ENCODE measurements at places on chromosomes 3 and 15.

DNA sequence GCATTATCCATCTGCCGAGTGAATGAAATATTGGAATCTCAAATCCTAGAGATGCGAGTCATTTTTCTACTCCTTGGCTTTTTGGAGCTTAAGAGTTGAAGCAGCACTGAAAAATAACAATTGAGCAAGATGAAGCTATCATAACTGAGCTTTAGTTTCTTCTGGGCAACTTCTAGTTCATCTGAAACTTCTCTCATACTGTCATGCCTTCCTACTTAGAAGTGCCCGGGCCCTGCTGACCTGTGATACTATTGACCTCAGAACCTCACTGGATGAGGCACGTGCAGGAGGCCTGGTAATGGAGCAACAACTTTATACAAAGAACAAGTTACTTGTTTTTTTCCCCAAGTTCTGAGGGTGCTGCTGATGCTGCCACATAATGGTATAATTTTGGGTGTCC, 48.5 kb upstream of the P3H2 start:
- no peak for DNase-seq

DNA sequence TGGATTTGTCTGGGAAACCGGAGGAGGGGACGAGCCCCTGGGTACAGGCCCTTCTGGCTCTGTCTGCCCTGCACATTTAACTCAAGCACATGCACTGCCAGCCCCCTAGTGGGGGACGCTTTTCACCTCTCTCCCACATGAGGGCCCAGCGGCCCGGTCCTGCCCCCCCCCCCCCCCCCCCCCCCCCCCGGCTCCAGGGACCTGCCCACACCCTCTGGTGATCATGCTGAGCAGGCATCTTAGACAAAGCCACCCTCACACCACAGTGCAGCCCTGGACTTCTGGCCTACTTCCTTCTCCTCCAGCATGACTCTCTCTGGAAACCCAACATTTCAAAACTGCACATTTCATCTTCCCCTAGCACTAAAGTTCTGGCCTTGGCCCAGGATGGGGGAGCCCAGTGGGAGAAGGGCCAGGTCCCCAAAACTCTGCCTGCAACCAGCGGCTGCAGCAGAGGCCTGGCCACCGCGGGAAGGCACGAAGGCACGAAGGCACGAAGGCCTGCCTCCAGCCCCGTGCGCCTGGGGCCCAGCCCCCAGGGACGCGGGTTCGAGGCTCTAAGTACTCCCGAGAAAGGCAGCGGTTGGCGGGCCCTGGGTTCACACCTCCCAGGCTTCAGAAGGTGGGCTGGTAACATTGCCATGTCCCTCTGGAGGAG, 14.1 kb downstream of the KLF15 start:
- peak; percentile 66 for DNase-seq

DNA sequence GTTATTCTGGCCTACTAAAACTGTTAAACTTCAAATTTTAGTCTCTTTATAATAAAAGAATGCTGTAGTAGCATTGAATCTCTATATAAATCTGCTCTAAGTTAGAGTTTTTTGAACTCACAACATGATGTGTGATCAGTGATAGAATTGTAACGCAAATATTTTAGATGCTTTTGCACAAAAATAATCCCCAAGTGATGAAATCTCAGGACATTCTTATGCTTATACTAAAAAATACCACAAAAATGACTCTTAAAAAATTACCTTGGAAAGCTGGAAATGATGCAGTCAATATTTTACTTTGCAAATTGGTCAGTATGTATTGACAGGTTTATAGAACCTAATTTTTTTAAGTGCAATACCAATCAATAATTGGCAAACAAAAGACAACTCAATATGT, 375.3 kb downstream of the TBC1D5 start:
- DNase-seq: no peak

- peak; percentile 70 for DNase-seq
These were observed 728 bp downstream of the CRTC3 start for GRCh38 chr15:90530250-90531051.

DNA sequence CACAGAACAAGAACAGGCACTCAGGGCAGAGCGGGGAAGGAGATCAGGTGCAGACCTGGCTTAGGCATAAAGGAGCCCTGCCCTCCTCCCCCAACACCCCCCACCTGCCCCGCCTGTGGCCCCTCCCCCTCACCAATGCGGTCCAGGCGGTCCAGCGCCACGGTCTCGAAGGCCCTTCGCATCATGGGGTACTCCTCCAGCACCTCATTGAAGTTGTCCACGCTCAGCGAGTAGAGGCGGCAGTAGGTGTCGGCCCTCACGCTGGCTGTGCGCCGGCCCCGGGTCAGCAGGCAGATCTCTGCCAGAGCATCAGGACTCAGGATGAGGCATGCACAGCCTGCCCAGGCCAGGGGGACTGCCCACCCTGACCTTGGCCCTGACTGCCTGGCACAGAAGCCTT, 44.8 kb downstream of the HCN4 start:
- peak; percentile 54 for DNase-seq

- DNase-seq: no peak
These were observed 17.2 kb downstream of the TMOD3 start for GRCh38 chr15:51846463-51847230.

DNA sequence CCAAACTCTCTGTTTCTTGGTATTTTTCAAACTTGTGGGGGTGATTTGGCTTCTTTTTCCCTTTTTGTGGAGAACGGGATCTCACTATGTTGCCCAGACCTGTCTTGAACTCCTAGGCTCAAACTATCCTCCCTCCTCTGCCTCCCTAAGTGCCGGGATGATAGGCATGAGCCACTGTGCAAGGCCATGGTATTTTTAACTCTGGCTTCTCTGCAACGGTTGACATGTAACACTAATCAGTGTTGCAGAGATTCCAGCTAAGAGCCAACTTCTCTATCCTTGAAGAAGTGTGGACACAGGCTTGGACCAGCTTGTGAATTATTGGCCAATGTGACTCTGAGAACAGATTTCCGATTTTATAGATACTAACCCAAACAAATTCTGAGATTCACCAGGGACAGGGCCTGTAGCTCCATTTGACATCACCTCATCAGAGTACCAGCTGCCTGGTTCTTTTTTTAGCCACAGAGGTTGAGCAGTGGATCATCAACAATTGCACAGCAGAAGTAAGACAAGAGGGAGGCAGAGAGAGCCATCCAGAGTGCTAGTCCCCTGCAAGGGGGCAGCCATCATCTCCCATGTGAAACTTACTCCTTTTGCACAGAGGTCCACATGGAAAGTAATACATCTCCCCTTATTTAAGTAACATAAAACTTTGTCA, 98.1 kb upstream of the SYNPR start:
- DNase-seq: no peak

GRCh38 chr3:105448338-105448982, 81.8 kb downstream of the ALCAM start:
- no peak for DNase-seq

DNA sequence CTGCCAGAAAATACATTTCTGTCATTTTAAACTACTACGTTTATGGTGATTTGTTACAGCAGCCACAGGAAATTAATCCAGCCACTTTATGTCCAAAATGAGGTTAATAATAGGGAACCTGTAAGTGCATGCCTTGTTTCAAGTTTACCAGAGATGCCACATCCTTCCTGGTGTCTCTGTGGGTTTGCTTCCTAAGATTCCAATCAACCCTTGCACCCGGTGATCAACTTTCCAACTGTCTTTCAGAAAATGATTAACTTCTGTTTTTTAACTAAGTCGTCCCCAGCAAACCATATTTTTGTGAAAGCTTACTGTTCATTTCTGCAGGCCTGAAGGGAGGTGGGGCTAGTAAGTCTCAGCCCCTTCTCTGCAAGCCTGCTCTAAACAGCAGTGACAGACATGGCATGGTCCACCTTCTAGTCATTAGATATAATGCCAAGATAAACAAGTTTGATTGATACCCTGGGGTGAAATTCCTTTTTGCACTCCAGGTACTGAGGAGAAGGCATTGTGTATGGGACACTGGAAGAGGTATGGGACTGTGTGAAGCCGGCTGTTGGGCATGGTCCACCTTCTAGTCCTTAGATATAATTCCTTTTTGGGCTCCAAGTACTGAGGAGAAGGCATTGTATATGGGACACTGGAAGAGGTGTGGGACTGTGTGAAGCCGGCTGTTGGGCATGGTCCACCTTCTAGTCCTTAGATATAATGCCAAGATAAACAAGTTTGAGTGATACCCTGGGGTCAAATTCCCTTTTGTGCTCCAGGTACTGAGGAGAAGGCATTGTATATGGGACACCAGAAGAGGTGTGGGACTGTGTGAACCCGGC, 11.1 kb upstream of the TMC3 start:
- no peak for DNase-seq

GRCh38 chr3:39186692-39187151, 5.7 kb downstream of the XIRP1 start:
- DNase-seq: no peak

- DNase-seq: no peak
These were observed 525.5 kb upstream of the RGMA start for GRCh38 chr15:93614386-93615104.

- DNase-seq: no peak
These were observed 12.6 kb downstream of the PTH1R start for GRCh38 chr3:46890132-46890531.

GRCh38 chr15:45442507-45443135, 64.3 kb upstream of the GATM start:
- no peak for DNase-seq

DNA sequence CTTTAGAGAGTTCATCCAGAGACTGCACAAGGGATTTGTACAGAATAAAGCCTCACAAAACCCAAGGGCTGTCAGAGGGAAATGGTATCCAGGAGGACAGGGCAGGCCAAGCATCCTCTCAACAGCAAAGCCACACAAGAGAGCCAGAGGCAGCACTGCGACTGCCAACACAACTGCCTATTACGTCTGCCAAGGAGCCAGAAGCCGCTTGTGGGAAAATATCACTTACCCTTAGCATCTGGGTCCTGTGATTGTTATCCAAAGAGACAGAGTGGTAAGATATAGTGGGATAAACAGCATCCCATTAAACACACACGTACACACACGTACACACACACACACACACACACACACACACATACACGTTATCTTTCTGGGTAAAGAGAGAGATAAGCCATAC, 618.3 kb upstream of the AGTR1 start:
- peak; percentile 80 for DNase-seq

- DNase-seq: no peak
These were observed 124.1 kb downstream of the GADL1 start for GRCh38 chr3:30770387-30770786.

DNA sequence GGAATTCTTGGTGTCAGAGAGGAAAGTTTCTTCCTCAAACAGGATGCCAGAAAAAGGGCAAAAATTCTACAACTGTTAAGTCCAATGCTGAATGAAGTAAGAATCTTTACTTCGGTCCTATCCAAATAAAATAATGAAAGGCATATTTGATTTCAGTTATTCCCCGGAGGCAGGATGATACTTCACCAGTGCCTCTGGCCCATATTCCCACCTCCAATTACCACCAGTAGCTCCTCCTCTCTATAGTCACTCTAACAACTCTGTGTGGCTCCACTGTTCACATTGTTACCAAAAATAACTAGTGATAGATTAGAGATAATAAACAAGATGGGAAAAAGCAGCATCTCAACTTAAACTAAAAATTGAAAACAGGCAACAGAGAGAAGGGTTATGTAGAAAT, 20.7 kb downstream of the MAP1A start:
- DNase-seq: no peak

GRCh38 chr3:23294770-23295387, 91.8 kb downstream of the UBE2E2 start:
- no peak for DNase-seq

- DNase-seq: no peak
These were observed 597.5 kb upstream of the ROBO2 start for GRCh38 chr3:76442374-76442915.

DNA sequence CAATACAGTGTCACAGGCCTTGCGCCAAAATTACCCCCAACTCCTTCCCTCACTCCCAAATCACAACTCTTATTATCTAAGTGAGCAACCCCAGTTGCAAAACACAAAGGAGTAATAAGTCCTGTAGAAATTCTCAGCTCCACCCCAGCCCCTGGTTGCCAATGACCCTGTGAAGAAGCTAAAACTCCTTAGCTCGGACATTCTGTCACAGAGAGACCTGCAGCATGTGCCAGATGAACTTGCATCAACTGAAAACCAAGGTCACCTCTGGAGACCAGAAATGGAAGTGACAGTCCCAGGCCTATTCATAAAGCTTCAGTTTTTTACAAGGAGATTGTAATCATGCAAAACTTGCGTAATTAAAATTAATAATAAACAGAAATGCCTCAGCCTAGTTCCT, 55.2 kb downstream of the RBPMS2 start:
- DNase-seq: no peak

DNA sequence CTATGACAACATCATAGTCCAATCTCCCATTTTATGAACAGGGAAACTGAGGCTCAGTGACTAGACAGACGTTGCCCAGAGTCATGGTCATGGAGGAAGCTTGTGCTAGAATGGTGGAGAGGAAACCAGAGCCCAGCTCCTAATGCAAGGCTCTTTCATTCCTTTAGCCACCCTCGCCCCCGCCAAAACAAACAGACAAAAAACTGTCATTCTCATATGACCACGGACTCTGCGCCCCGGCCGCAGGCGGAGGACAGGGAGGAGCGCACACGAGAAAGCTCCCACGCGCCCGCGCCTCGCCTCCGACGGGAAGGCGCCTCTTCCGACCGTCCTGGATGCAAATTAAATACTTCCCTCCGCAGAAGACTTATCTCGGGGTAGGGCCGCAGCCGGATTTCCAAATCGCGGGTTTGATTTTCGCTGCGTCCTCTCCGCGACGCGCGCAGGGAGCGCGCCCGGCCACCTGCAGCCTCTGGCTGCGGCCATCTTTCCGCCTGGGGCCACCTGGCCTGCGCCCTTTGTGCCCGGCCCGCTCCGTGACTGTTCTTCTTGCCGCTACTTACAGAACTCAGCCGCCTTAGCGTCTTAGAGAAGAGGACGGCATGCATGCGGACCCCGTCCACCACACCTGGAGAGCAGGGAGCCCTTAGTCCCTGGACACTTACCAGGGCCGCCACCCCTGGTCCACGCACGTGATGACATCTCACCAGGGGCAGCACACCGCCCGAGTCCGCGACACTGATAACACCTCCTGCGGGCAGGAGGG, 670 bp upstream of the ATP13A3 start:
- DNase-seq: peak; percentile 74

DNA sequence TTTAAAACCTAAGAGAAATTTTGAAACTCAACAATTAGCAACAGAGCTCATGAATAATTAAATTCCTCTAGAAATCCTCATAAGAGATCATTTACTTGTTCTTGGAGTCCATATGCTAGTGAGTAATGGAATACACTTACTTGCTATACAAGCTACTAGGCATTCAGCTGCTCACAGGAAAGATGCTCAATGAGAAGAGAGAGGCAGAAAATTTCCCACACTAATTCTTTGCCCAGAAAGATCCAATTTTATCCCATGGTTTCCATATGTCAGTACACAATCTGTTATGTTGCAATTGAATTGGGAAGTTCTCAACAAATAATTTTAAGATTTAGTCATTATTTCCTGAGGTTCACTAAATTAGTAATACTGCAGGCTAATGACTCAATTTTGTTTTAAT, 310.4 kb downstream of the RYR3 start:
- DNase-seq: no peak

- DNase-seq: no peak
These were observed 19.3 kb downstream of the SPRED1 start for GRCh38 chr15:38271895-38272294.

- DNase-seq: no peak
These were observed 15.5 kb downstream of the ZNF774 start for GRCh38 chr15:90367576-90367975.
